ENCODE measurements at places on chromosomes 3 and 15. TPM values are rescaled to one million over a fixed set of nuclear protein-coding genes. Genes with fewer than 3 reads are reported as not detected.
A peak's percentile ranks its signal among the peaks of the same experiment; 100 is the strongest.

GRCh38 chr3:44039006-44039405 is 202.7 kb upstream of the TOPAZ1 start:
- DNase-seq, result no peak
- H3K27me3 ChIP-seq, result peaks cover 3% of the 10 kb centered on the region
- no peaks in the 10 kb centered on the region for H3K4me1 ChIP-seq
- H3K4me3 ChIP-seq, result no peak overlapping the region
- H3K27ac ChIP-seq, result no peak overlapping the region
- no peaks in the 10 kb centered on the region for H3K36me3 ChIP-seq

DNA sequence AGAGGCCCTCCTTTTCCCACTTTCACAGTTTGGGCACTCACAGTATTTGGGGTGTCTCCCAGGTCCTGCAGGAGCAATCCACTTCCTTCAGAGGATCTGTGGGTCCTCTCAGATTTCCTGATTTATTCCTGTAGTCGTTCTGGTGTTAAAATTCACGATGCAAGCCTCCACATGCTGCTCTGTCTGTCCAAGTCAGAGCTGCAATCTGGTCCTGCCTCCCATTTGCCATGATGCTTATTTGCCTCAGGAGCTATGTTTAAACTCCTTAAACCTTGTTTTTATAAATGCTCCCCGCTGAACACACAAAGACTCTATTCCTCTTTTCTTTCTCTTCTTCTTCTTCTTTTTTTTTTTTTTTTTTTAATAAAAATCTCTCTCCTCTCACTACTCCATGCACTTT is 558.7 kb upstream of the NECTIN3 start:
- no peaks in the 10 kb centered on the region for H3K4me1 ChIP-seq
- no peak overlapping the region for H3K4me3 ChIP-seq
- no peaks in the 10 kb centered on the region for H3K36me3 ChIP-seq
- no peak for DNase-seq
- no peak overlapping the region for H3K27ac ChIP-seq

DNA sequence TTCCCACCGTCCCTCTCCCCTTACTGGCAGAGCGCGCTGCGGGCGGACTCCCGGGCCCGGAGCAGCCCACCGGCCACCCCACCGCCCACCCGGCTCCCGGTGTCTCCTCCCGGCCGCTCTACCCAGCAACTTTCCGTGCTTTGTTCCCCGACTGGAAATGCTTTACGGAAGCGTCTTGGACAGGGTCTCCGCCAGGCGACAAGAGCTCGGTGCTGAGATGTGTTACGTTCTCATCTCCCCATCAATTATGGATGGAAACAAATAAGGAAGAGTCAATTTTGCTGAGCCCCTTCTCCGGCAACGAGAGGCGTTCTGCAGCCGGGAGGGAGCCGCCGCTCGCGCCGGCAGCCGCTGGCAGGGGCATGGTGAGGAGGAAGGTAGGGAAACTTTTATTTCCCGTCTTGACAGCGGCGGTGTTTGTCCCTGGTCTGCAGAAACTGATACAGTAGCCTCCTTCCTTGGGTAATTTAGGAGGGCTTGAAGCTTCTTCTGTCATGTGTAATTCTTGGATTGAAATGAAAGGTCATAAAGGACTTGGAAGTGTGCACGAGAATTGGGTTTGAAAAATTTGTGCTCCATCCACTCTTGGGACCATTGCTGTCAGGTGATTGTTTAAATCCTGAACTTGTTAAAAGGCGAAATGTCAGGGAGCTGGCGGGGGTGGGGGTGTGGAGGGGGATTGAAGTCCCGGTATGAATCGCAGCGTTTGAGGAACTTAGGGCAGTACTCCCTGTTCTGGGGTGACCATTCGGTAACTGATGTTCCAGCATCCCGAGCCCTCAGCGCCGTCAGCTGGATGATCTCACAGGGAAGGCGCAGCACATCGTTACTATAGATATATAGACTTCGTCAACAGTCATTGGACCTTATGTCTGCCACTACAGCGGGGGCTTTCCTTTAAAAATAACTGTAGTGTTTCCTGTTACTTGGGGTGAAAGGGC is 1.5 kb downstream of the SEMA6D start:
- peaks cover 18% of the 10 kb centered on the region for H3K27me3 ChIP-seq
- H3K4me3 ChIP-seq, result no peak overlapping the region
- no peaks in the 10 kb centered on the region for H3K36me3 ChIP-seq
- H3K27ac ChIP-seq, result no peak overlapping the region
- peaks cover 2% of the 10 kb centered on the region for H3K4me1 ChIP-seq
- DNase-seq, result no peak

GRCh38 chr15:56824175-56824574 is 90.9 kb upstream of the ZNF280D start:
- no peaks in the 10 kb centered on the region for H3K4me1 ChIP-seq
- DNase-seq, result no peak
- H3K36me3 ChIP-seq, result no peaks in the 10 kb centered on the region

- no peaks in the 10 kb centered on the region for H3K36me3 ChIP-seq
- H3K27ac ChIP-seq, result no peak overlapping the region
- H3K4me3 ChIP-seq, result no peak overlapping the region
- no peak for DNase-seq
These were observed 53.9 kb downstream of the NIPA2 start for GRCh38 chr15:22892333-22892732.

DNA sequence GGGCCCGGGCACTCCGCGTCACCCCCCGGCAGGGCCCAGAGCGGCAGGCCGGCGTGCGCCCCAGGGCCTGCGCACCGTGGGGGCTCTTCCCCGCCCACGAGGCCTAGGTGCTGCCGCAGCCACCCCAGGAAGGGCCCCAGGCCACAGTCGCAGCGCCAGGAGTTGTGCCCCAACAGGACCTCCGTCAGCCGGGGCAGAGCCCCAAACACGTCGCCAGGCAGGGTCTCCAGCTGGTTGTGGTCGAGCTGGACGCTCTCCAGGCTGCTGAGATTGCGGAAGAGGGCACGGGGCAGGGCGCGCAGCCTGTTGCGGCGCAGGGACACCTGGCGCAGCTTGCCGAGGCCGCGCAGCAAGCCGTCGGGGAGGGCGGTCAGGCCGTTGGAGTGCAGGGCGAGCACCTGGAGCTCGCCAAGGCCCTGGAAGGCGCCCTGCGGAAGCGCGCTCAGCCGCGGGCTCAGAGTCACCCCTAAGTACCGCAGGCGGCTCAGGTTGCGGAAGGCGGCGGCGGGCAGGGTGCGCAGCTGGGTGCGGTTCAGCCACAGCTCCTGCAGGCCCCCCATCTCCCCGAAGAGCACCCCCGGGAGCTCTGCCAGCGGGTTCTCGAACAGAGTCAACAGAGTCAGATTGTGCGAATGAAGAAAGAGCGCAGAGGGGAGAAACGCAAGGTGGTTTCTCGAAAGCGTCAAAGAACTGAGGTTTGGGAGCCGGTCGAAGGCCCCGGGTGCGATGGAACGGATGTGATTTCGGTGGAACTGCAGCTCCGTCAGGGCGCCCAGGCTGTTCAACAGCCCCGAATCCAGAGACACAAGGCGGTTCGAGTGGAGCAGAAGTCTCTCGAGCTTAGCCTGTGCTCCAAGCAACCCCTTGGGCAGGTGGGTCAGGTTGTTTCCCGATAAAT is 2.0 kb downstream of the GP5 start:
- peaks cover 10% of the 10 kb centered on the region for H3K27me3 ChIP-seq
- peak overlapping the region; percentile 79 for H3K4me3 ChIP-seq
- no peak for DNase-seq
- H3K36me3 ChIP-seq, result no peaks in the 10 kb centered on the region

- H3K4me3 ChIP-seq, result no peak overlapping the region
- DNase-seq, result no peak
- no peaks in the 10 kb centered on the region for H3K27me3 ChIP-seq
- H3K27ac ChIP-seq, result no peak overlapping the region
- H3K4me1 ChIP-seq, result no peaks in the 10 kb centered on the region
These were observed 152.8 kb downstream of the TIGIT start for GRCh38 chr3:114446600-114446999.

DNA sequence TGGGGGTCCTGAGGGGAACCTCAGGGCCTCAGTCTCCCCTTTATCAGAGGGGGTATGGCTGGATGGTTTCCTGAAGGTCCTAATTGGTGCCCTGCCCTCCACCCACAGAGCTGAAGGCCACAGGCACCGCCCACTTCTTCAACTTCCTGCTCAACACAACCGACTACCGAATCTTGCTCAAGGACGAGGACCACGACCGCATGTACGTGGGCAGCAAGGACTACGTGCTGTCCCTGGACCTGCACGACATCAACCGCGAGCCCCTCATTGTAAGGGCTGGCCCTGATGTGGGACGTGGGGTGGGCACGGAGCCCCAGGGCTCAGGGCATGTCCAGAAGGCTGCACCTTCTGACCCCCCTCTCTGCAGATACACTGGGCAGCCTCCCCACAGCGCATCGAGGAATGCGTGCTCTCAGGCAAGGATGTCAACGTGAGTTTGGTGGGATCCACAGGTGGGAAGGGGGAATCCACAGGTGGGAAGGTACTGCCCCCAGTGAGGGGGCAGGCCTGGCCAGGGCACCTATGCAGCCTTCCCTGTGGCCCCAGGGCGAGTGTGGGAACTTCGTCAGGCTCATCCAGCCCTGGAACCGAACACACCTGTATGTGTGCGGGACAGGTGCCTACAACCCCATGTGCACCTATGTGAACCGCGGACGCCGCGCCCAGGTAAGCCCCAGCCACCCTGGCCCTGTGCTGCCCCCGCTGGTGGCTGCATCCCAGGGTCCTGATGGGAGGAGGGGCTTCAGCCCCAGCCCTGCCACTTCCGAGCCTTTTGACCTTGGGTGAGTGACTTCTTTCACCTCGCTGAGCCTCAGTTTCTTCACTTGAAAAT is 17.5 kb upstream of the GNAT1 start:
- no peak overlapping the region for H3K27ac ChIP-seq
- no peaks in the 10 kb centered on the region for H3K4me1 ChIP-seq
- peaks cover 2% of the 10 kb centered on the region for H3K27me3 ChIP-seq
- H3K36me3 ChIP-seq, result no peaks in the 10 kb centered on the region
- DNase-seq, result no peak
- H3K4me3 ChIP-seq, result no peak overlapping the region

DNA sequence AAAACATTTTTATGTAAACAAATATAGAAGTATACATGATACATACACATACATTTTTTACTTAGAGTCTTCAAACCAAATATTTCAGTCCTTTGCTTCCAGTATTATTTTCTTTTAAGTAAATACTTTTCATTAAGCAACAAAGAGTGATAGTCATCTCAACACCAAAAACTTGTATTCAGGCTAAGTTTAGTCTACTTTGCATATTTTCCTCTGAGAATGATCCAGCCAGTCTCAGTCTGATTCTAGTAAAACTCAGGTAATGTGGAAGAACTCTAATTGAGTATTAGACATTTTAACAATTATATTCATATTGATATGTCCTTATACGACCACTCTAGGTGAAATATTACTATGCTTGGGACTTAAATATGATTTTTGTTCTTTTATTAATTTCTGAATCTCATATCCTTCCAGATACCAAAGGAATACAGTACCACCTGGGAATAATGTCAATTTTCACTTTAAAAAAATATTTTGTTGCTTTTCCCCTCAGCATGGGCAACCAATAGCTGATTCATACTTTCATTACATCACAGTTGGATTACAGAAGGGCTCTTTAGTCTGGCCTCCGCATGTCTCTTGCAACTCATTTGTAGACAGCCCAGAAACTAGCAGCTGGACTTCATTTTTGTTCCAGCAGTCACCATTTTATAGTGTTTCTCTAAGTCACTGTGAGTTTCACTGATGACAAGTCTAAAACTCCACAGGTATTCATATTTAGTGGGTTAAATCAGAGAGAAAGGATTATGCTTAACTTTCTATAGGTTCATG is 390.4 kb downstream of the ZBTB20 start:
- H3K27me3 ChIP-seq, result no peaks in the 10 kb centered on the region
- no peaks in the 10 kb centered on the region for H3K36me3 ChIP-seq
- H3K27ac ChIP-seq, result no peak overlapping the region
- H3K4me3 ChIP-seq, result no peak overlapping the region

DNA sequence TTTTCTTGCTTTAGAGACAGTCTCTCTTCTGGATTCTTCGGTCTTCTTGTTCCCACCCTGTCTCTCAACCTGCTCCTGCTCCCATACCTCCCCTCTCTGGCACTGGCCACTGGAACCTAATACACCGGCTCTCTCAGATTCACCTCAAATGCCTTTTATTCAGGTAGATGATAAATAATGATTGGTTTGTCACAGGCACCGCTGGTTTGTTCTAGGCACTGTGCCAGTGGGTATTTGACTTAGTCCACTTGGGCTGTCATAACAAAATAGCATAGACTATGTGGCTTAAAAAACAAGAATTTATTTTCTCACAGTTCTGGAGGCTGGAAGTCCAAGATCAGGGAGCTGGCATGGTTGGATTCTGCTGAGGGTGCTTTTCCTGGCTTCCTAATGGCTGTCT is 278.2 kb upstream of the STT3B start:
- no peak overlapping the region for H3K4me3 ChIP-seq
- H3K27ac ChIP-seq, result no peak overlapping the region
- H3K36me3 ChIP-seq, result no peaks in the 10 kb centered on the region
- no peak for DNase-seq

DNA sequence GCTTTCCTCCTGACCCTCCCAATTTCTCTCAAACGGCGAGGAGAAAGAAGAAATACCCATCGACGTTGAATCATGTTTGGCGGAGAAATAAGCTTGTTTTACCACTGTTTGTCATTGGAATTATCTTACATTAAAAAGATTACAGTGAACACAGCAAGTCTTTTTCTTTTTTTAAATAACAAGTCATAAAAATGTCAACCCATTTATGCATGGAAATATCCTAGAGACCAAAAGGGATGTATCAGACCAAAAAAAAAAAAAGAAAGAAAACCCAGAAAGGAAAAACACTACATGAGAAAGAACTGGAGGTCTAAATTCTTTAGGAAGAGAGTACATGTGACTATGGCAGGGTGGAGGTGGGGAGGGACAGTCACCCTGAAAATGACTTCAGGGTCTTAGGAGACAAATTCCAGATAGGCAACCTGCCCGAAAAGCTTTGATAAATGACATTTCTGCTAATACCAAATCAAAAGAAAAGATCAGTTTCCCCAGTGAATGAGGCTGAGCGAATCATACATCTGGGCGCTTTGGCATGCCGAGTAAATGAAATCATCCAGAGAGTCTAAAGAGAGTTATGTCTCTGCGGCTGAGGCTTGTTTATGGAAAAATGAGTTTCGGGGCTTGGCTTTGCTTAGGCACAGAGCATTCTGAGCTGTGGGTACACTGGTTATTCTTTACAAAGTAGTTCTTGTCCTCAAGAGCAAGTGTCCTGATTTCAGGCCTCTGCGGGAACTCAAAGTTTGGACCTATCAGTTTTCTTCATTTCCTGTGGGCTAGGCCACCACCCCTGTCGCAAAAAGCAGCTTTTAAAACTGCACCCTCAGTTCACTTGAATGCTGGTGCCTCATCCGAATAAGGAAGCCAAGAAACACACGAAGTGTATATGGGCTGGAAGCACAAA is 110.1 kb upstream of the TGFBR2 start:
- no peaks in the 10 kb centered on the region for H3K27me3 ChIP-seq
- peaks cover 23% of the 10 kb centered on the region for H3K4me1 ChIP-seq
- H3K36me3 ChIP-seq, result no peaks in the 10 kb centered on the region
- DNase-seq, result no peak

Gene DOCK3
- 0.08 TPM for polyA plus RNA-seq

Gene ISLR2
- not detected for polyA plus RNA-seq

Gene GOLGA8R
- polyA plus RNA-seq, result 2.6 TPM

Gene TRIM71
- not detected for polyA plus RNA-seq
